ENCODE measurements at places on chromosomes 5 and 9.

DNA sequence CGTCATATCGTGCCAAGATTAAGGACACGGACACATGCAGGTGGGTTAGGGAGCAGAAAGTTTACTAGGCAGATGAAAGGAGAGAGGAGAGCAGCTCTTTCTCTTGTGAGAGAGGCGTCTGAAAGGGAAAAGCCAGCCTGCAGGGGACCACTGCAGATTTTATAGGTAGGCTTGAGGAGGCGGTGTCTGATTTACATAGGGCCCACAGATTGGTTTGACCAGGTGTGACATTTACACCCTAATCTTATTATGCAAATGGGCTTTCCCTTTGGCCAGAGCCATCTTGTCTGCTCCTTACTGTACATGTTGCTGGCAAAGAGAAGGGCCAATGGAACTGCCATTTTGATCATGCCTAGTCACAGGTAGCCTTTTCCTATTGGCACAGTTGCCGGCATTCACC is 137.2 kb upstream of the TAF11L2 start:
- no peak for DNase-seq

DNA sequence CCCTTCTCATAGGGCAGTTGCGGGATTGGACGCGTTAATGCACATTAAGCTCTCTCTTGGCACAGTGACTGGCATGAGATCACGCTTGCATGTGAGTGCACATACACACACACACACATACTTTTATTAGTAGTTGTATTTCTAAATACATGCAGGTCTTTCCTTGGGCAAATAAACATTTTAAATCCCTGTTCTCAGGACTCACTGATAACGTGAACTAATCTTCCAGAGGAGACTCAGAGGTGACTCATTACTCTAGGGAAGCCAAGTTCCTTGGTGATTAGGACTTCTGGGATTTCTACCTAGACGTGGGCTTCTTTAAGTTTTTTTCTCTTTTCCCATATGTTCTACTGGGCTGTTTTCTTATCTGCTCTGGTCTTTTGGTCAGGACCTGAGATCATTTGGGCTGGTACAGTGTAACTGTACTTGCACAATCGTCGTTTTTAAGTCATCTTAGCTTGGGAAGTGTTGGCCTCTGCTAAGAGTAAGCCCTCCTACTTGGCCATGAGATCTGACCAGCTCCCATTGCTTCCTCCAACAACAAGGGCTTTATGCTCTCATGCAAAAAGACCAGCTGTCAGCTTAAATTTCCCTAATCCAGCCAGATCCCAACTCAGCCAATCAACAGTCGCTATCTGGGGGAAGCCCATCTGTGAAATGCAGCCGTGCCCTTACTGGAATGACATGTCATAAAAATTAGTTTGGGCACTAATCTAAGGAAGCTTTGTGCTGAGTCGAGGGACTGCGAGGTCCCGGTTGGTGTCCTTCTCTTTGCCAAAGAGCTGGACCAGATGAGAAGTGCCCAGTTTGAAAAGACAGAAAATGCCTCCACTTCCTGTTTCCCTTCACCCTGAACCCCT is 176.4 kb upstream of the ANKRD55 start:
- DNase-seq: peak; percentile 65

DNA sequence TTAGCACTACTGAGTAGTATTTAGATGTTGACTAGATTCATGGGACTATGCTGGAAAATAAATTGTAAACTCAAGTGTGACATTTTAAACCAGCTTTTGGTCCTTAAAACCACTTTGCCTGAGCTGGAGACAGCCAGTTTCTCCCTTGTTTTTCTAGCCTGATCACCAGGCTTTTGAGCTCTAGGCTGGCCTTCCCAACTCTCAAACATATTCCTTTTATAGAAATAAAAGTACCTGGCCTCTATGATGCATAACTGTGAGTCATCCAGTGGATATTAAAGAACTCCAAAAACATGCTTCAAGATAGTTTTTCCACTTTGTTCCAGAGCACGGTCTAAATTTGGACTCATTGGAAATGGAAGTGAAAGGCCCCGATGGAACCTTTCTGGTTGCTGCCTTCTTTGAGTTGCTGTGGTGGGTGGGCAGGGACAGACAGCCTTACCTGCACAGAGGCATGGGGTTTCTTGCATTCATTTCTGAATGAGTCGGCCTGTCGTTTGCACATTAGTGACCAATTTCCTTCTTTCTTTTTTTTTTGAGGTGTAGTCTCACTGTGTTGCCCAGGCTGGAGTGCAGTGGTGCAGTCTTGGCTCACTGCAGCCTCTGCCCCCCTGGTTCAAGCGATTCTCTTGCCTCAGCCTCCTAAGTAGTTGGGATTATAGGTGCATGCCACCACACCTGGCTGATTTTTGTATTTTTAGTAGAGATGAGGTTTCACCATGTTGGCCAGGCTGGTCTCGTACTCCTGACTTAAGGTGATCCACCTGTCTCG is 43.1 kb downstream of the TRIO start:
- no peak for DNase-seq

GRCh38 chr5:60830581-60831127 is 13.4 kb downstream of the ELOVL7 start:
- DNase-seq: no peak

GRCh38 chr5:4643960-4644359 is 496.2 kb upstream of the ADAMTS16 start:
- no peak for DNase-seq

DNA sequence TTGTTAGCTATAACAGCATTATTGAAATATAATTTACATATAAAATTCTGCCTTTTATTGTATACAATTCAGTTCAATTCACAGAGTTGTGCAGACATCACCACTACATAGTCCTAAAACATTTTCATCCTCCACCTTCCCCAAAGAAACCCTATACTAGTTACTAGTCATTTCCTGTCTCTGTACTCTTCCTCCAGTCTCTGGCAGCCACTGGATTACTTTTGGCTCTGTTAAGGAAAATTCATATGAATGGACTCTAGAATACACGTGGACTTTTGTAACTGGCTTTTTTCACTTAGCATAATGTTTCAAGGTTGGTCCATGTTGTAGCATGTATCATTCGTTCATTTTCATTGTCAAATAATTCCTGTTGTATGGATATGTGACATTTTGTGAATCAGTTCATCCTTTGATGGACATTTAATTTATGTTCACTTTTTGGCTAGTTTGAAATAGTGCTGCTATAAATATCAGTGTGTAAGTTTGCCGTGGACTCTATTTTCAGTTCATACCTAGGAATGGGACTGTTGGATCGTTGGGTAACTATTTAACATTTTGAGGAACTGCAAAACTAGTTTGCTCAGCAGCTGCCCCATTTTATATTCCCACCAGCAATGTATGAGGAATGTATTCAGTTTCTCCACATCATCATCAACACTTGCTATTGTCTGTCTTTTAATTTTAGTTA is 9.7 kb downstream of the ICE1 start:
- DNase-seq: peak; percentile 13

- DNase-seq: no peak
Observed at GRCh38 chr9:102506406-102506805, 488.7 kb upstream of the CYLC2 start.

GRCh38 chr9:12771891-12772290 is 2.9 kb upstream of the LURAP1L start:
- no peak for DNase-seq

GRCh38 chr9:135508211-135508820 is 7.8 kb downstream of the MRPS2 start:
- no peak for DNase-seq

GRCh38 chr9:91221332-91221731 is 140.4 kb downstream of the AUH start:
- DNase-seq: no peak

- no peak for DNase-seq
Observed at GRCh38 chr9:13508086-13508485, 228.6 kb upstream of the MPDZ start.

- DNase-seq: no peak
Observed at GRCh38 chr9:81211741-81212140, 477.6 kb downstream of the TLE1 start.

GRCh38 chr5:68540798-68541590 is 325.4 kb downstream of the PIK3R1 start:
- no peak for DNase-seq

GRCh38 chr9:93326056-93326455 is 125.4 kb upstream of the FAM120A start:
- no peak for DNase-seq

- no peak for DNase-seq
Observed at GRCh38 chr9:87850391-87850790, 32.3 kb upstream of the SPATA31E1 start.

- no peak for DNase-seq
Observed at GRCh38 chr5:87413343-87413645, 564 bp upstream of the CCNH start.

DNA sequence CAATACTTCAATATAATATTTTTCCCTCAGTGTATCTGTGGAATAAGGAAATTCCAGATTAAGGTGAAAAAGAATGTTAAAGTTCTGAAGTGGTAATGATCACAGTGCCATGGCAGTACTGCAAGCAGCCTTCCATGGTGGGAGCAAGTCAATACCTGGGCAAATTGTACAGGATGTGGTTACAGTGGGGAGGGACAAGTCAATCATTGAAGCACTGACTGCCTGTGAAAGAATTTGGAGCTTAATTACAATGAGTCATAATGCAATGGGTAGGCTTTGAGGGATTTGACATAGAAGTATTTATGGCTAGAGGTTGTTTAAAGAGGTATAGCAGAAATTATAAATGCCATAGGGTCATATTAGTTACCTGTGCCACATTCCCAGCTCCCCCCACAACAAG is 786.5 kb upstream of the ACO1 start:
- no peak for DNase-seq

GRCh38 chr9:106312906-106313305 is 550.1 kb upstream of the ZNF462 start:
- DNase-seq: no peak

- DNase-seq: no peak
Observed at GRCh38 chr9:7266911-7267595, 509.3 kb downstream of the KDM4C start.

DNA sequence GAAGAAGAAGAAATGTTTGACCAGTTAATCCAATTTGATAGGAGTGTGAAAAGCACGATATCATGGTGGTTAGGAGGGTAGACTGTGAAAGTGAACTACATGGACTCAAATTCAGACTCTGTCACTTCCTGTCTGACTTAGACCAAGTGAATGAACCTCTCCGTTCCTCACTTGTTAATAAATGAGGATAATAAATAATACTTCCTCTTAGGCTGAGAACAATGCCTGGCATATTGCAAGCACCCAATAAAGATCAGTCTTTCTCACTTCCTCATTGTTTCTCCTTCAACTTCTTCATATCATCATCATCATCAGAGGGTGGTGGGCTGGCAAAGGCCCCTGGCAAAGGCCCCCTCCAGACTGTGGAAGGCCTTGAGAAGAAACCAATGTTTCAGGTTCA is 148.7 kb downstream of the CDK5RAP2 start:
- no peak for DNase-seq

GRCh38 chr9:135945969-135946368 is 15.2 kb downstream of the UBAC1 start:
- no peak for DNase-seq

- DNase-seq: no peak
Observed at GRCh38 chr5:128774605-128775004, 190.7 kb upstream of the SLC27A6 start.

DNA sequence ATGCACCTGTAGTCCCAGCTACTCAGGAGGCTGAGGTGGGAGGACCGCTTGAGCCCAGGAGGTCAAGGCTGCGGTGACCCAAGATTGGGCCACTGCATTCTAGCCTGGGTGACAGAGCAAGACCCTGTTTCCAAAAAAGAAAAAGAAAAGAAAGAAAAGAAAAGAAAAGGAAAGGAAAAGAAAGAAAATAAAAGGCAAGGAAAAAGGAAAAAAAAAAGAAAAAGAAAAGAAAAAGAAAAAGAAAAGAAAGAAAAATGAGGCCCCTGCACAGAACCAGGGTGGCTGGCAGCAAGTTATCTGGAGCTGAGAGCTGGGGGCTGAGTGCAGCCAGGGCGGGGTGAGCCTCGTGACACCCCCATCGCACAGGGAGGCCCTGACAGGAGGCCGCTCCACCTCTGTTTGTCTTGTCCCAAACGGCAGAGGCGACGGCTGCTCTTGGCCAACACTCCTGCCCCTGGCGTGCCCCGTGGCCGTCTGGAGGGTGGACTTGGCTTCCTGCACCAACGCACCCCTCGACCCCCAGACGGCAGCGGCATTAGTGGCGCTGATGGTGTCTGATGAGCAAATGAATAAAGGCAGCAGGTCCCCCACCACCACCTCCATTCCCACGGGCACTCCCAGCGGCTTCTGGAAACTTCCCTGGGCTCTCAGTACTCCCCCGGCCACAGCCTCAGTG is 16.7 kb downstream of the EXD3 start:
- no peak for DNase-seq

- DNase-seq: no peak
Observed at GRCh38 chr9:95887926-95888497, 12.5 kb downstream of the ERCC6L2 start.

DNA sequence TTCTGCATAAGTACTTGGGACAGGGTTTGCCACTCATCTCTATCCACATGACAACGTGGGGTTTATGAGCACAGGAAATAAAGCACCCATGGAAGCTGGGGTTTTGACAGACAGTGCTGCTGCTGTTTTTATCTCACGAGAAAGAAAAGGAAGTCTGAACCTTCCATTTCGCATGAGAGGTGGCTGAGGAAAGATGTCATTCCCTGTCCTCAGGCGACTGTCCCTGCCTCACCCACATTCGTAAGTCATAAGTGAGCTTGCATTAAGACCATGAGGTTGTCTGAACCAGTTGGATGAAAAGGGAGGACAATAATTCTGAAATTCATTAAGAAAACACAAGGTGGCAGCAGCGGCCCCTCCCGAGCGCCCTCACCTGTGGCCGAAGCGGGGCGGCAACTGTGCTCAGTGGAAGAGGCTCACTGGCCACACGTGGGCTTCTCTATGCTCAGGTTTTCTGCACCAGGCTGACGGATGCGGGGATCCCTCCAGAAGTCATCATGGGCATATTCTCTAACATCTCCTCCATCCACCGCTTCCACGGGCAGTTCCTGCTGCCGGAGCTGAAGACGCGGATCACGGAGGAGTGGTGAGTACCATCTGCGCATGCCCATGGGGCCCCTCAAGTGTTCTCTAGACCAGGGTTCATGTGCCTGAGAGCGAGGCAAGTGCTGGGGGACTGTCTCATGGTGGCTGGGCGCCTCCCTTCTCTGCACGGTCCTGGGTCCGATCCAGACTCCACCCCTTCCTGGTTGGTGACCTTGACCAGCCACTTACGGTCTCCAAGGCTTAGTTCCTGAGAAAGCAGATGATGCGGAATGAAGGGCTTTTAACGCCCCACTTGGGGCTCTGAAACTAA is 54.7 kb upstream of the SUSD3 start:
- peak; percentile 9 for DNase-seq

- DNase-seq: no peak
Observed at GRCh38 chr5:53819482-53819881, 259.0 kb downstream of the NDUFS4 start.

GRCh38 chr5:40017135-40017534 is 592.4 kb upstream of the DAB2 start:
- DNase-seq: no peak

DNA sequence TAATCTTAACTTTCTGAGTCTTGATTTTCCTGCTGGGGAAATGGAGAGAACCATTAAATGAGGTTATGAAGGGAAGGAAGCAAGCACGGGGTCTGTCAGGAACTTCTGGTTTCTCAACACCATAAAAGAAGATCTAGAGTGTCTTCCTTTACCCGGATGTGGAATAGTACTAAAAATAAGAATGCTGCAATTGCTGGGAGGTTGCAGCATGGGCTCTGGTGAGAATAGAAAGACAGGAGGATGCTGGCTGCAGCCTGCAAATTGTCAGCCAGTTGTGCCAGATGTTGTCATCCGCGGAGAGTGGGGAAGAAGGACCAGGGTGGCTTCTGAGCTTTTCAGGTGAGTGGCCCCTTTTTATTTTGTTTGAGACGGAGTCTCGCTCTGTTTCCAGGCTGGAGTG is 69.3 kb upstream of the STC2 start:
- no peak for DNase-seq
